Inflammatory macrophage treated with lipopolysaccharide for 1 hour (primary cell): ENCODE measurements at places on chromosomes 16 and 17.

DNA sequence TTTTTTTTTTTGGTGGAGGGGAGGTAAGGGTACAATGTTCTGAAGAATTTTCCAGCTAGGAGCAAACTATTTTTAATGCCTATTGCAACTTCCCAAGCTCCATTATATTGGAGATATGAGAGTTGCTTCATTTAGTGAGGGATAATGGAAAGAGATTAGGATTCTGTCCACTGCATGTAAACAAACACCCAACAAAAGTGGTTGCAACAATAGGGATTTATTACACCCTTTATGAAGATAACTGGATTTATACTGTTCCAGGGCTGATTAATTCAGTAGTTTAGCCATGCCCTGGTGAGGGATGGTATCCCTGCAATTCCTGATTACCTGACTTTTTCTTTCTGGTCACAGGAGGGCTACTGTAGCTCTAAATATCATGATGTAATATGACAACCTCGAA is 40.5 kb downstream of the MAP2K6 start:
- DNase-seq, result no peak

DNA sequence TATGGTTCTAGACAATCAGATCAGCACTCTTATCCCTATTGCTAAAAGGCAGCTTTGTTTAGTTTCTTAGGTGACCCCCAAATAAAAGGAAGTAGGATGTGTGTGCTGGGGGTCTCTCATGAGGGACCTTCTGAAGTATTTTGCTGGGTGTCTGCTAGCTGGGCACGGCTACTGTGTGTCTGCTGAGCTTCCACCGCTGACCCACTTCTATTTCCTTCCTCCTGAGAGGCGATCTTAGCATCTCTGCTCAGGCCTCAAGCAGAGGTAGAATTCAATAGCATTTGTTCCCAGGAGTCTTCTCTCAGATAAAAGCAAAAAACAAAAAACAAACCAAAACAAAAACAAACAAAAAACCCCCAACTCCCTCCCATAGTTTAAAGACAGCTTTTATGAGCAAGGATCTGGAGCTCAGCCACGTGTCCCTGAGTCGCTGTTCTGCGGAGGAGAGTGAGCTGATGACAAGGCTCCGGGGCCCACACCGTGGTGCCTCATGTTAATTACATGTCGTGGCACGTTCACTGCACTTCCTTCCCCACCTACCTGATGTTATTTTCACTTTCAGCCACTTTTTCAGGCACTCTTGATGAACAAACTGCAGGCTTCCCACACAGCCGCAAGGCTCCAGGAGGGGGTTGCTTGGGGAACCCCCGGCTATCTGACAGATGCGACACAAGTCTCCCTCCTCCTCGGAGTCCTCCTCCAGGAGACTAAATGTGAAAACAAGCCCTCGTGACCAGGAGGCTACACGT is 83.5 kb downstream of the MARCHF10 start:
- peak; percentile 92 for DNase-seq

DNA sequence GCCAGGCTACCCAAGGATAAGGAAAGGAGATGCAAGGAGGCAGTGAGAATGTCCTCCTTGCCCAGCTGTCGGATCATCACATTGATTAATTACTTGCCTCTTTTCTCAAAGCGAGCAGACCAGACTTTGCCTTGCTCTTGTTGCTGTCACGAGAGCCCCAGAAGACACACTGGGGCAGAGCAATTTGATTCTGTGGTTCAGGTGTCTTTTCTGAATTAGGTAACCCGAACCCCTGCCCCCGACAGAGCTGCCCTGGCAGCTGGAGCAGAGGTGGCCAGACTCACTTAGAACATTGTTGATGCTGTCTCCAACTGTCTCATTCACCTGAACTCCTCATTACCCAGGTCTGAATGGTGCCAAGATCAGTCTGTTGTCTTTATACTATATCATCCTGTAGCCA is 34.3 kb downstream of the VAT1L start:
- no peak for DNase-seq

DNA sequence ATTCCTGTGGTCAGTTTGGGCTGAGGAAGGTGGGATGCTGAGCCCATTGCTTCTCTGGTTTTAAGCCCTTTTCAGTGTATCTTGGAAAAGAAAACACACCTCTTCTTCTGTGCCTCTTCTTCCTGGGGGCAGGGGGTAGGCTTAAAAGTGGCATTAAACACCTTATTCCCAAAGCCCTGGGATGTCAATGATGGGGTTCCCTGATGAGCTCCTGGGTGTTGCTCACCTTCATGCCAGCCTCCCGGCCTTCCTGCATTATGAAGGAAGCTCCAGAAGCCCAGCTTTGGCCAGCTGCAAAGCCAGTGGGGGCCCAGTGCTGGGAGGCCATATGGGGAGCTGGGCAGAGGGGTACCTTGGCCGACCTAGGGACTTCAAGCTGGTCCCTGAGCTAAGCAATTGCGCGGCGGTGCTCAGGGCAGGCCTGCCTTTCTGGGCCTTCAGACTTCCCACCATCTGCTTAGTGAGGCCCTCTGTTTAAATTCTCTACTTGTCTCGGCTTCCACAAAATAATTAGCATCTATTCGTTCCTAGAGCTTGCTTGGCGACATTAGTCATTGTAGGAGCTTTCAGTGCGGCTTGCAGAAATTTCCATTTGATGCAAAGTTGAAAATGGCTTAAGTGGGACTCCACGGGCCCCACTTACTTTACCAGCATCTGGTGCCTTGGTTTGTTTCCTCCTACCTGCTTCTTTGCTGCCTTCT is 121.7 kb upstream of the NLRP1 start:
- no peak for DNase-seq

DNA sequence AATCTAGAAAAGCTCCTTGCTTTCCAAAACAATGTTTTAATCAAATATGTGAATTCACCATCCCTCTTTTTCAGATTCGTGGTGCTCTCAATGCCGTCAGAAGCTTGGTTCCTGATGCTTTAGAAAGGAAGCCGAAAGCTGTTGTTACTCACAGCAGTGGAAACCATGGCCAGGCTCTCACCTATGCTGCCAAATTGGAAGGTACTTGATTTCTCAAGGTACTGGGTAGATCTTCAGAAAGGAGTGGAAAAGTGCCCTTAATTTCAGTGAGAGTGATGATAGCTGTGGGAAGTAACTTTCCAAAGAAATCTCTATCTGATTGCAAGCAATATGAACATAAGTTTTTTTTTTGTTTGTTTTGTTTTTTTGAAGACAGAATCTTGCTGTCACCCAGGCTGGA is 14.0 kb downstream of the SRR start:
- no peak for DNase-seq

DNA sequence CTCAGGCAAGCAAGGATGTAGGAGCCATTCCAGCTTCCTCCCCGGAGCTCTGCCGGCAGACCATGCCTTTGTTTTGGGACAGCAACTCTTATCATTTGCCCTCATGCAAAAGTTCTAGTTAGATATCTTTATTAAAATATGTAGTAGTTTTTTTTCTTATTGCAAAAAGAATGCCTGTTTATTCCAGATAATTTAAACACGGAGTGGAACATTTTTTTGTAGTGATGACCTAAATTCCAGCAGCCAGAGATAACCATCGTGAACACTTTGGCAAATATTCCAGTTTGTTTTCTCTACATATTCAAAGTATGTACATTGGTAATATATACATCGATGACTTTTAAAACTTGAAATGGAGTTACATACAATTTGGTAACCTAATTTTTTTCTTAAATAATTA is 54.8 kb downstream of the CRISPLD2 start:
- DNase-seq, result no peak

DNA sequence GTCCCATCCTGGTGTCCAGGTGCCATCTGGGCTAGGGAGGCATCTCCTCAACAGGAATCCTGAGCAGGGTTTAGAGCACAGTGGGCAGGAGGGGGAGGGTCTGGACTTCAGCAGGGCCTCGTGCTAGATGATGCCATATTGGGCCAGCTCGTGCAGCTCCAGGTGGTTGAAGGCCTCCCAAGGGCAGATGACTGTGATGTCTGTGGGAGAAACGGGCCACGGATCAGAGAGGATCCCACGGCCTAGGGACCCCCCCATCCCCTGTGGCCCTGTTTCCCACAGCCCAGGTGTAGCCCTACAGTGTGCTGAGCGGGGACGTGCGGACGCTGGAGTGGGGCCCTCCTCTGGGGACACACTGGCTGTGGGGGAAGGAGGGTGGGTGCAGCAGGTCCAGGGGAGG is 5.4 kb downstream of the PDE6G start:
- no peak for DNase-seq

- no peak for DNase-seq
Observed at GRCh38 chr16:54347961-54348360, 61.4 kb upstream of the IRX3 start.

- no peak for DNase-seq
Observed at GRCh38 chr17:8668176-8668740, 37.7 kb upstream of the MYH10 start.

DNA sequence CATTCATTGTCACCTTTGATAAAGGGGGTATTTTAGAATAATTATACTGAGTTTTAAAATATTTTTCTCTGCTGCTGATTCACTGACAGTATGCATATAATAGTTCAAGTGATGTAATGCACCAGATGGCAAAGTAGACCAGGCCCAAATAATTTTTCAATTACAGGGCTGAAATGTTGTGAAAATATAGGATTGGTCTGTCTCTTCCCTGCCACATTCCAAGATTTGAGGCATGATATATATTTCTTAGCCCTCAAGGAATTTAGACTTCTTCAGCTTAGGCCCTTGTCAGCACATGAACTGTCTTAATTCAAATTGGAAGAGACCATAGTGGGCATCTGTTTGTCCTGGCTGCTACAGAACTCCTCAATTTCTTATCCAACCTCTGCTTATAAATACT is 39.2 kb upstream of the SLC12A3 start:
- no peak for DNase-seq

DNA sequence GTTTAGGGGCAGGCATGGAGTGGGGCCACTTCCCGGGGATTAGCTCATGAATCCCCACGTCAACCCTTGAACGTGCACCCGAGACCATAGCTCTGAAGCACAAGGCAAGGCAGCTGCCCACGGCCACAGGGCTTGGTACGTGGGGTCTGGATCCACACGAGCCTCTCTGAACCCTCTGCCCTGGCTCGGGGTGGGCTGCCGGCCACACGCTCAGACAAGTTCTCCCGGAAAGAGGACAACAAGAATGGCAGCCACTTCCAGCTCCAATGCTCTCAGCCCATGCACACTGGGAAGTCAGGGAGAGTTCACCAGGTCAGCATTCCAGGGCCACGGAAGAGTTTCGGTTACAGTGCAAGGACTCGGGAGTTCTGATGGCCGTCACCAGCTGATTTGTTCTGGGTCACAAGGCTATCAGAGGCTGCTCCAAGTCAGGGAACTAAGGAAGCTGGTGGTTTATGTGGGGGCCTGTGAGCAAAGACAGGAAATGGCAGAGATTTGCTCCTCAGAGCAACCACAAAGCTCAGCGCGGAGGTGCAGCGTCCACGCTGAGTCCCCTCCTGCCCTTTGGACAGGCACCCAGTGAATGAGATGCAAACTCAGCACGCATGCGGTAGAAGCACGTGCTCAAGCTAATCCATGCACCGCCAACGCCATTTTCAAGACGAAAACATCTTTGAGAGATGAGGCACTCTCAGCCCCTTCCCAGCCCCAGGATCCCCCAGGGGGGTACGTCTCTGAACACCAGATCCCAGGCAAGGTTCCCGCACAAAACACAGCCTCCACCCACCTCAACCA is 356.4 kb downstream of the FOXL1 start:
- no peak for DNase-seq

GRCh38 chr16:80623376-80623775 is 82.6 kb downstream of the DYNLRB2 start:
- DNase-seq, result no peak

- DNase-seq, result no peak
Observed at GRCh38 chr17:15957608-15958307, 12.8 kb downstream of the ADORA2B start.

DNA sequence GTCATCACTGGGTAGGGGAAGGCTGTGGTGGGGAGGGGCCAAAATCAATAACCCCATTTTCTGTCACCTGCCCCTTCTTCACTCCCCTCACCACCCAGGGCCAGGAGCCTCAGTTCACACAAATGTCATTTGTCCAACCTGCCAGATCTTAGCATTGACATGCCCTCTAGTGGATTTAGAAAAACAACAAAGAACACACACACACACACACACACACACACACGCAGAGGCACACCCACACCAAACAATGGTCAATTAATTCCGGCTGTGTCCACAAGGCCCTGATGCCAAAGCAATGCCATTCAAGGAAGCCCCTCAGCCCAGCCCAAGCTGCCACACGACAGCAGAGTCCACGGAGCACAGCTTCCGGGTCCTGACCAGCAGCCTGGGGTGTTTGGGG is 68.4 kb downstream of the NOG start:
- DNase-seq, result no peak

- no peak for DNase-seq
Observed at GRCh38 chr16:82008957-82009592, 2.2 kb downstream of the SDR42E1 start.

DNA sequence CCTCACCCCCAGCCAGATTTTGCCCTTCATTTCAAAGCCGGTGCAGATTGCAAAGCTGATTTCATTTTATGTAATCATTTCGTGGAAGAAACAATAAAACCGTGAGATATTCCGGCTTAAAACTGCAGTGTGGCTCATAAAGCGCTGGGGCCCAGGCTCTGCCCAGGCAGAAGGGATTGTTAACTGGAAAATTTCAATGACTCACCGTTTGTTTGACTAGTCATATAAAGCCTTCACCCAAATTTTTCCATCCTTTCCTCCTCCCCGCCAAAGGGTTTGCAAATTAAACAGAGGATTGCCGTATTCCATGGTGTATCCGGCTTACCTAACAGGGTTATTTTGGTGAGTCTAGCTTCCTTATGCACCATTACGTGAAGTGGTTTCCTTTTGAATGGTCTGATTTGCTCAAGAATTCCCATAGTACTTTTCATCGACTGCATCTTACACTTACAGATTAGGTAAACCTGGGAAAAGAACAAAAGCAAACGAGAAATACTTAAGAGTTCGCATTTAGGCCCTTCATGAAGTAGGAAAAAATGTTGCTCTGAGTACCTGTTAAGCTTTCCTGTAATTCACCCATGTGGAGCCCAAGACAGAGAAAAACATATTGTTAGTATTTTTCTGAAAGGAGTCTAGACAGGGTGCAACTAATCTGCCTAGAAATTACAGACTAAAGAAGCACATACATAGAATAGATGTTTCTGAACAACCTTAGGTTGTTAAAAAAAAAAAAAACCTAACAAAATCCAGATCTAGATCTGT is 949 bp upstream of the GSPT1 start:
- DNase-seq, result peak; percentile 9

DNA sequence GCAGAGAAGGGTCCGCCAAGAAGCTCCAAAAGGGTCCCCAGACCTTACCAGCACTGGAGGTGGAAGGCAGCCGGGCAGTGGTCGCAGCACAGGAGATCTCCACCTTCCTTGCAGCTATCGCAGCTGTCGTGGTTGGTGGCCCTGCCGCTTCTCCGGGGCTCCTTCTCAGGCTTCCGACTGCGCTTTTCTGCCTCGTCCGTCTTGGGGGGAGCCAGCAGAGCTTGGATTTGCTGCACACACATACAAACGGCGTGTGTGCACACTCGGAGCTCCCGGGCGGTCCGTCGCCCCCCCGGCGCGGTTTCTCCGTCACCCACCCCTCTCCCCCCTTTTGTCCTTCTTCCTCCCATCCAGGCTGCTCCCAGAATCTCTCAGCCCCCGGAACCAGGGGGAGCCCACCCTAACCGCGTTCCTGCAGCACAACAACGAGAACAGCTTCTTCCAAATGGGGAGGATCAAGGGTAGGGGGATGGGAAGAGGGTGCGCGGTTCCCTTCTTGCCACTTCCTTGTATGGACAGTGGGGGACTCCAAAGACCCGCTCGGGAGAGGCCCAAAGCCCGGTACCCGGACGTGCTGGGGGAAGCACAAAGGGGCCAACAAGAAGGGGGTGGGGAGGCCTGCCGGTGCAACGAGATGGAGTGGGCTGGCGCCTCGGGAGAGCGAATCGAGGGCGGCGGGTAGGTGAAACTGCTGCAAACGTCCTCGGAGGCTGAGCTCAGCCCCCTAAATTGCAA is 1.1 kb downstream of the PHF12 start:
- DNase-seq, result peak; percentile 31
